ENCODE measurements at places on chromosomes 6 and 20.

DNA sequence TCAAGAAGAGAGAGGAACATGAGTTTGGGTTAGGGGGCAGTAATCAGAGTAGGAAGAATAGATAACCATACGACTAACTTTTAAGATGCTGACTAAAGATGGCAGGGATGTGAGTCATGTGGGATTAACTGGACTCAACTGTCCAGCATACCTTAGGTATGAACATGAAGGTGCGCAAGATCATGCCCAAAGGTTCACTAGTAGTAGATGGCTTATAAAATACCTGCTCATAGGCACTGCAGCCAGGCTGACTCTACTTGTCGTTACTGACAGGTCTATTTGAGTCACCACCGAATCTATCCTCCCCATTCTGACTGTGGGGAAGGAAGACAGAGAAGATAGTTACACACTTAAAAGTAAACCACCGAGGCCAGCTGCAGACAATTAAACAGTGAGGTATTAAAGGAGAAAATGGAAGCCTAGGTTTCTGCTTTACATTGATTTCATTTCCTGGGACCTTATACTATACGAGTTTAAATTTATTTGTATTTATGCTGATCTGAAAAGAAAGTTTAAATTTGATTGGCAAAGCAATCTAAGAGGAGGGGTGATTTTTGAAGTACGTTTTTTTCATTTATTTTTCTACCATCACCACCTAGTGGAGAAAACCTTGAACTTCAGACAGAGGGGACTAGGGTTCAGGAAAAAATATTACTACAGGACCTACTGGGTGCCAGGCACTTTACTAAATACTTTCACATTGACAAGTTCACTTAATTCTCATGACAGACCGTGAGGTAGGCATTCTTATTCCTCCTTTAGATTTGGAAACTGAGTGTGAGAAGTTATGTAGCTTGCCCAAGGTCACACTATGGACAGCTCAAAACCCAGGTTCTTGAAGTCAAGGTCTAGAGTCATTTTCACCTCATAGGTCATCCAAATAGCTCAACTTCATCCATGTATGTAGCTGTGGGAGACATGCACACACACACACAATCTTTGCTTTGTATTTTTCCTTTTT lies 4.0 kb upstream of the WRNIP1 start:
- no peak for DNase-seq

DNA sequence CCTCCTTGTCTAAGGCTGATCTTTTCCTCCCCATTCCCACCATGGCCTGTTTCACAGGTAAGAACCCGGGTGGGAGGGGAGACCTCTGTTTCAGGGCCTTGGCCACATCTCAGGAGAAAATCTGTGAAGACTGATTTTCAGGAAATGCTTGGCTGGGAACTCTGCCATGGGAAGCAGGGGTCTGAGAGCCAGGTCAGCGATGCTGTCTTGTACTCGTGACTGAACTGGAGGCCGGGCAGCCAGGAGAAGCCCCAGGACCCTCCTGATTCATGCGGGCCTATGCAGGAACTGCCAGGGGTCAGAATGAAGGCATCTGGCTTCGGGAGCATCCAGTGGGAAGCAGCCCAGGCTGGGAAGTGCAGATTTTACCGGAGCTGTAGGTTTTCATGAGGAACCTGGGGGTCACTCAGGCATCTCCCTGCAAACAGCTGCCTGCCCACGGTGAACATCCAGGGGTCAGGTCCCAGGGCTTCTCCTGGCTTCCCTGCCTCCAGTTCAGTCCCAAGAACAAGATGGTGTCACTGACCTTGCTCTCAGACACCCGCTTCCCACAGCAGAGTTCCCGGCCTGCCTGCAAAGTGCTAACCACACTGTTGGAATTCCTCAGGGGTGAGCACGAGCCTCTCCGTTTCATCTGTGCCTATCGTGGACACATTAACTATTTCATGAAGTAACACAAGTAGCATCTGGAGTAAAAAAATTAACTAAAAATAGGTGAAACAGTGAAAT lies 90.2 kb upstream of the SULF2 start:
- no peak for DNase-seq

GRCh38 chr20:50788045-50788991 lies 6.5 kb upstream of the BCAS4 start:
- DNase-seq: no peak

- no peak for DNase-seq
Observed at GRCh38 chr6:123338394-123338793, 298.4 kb downstream of the TRDN start.

DNA sequence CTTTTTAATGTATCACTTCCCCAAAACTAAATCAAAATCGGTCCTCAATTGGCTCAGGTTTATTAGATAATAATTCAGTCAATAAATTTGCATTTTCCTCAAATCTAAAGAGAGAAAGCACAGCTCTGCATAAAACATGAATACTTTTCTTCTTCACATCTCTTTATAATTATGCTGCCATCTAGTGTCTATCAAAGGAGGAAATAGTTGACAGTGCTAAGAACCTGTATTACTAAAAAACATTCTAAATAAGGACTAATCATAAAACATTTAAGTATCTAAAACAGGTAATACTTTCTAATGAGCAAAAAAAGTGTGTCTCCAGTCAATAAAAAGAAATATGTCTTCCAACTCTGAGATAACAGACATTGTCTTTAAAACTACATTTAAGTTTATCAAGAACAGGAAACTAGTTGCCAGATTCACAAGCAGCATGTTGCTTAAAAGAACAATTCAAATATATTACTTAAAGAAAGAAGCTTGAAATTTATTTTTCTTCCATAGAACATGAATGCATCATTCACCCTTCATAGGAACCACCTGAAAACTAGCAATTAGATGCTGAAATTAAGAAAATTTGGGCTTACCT lies 56.5 kb upstream of the DST start:
- DNase-seq: no peak

GRCh38 chr6:16670183-16670582 lies 91.1 kb downstream of the ATXN1 start:
- no peak for DNase-seq

DNA sequence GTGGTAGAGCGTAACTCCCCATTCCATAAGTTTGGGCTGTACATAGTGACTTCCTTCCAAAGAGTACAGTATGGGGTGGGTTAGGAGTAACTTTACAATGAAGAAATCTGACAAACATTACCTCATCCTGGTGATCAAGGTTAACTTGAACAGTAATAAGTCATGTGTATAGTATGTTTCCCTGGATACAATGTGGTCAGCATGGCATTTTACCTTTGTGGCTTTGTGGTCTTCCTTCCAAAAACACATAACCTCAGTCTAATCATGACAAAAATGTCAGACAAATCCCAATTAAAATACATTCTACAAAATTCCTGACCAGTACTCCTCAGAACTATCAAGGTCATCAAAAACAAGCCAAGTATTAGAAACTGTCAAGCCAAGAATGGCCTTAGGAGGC lies 225.1 kb downstream of the UBE3D start:
- no peak for DNase-seq

- no peak for DNase-seq
Observed at GRCh38 chr6:1636971-1637871, 27.5 kb downstream of the FOXC1 start.

GRCh38 chr6:87200469-87201175 lies 45.3 kb downstream of the ZNF292 start:
- no peak for DNase-seq

DNA sequence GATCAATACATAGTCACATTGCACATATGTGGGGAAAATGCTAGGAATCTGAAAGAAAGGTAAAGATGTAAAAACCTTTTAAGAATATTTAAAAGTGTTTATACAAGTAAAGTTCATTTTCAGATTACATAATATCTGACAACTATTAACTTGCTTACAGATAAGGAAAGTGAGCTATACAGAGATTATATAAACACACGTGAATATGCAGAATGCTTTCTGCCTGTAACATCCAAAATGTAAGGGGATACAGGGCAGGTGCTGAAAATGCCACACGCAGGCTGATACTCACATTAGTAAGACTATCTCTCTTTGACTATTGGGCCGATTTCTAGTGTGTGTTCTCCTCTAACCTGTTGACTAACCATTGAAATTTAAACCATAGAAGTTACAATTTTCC lies 17.9 kb upstream of the MAP7 start:
- no peak for DNase-seq

GRCh38 chr6:16676376-16676775 lies 84.9 kb downstream of the ATXN1 start:
- DNase-seq: no peak

DNA sequence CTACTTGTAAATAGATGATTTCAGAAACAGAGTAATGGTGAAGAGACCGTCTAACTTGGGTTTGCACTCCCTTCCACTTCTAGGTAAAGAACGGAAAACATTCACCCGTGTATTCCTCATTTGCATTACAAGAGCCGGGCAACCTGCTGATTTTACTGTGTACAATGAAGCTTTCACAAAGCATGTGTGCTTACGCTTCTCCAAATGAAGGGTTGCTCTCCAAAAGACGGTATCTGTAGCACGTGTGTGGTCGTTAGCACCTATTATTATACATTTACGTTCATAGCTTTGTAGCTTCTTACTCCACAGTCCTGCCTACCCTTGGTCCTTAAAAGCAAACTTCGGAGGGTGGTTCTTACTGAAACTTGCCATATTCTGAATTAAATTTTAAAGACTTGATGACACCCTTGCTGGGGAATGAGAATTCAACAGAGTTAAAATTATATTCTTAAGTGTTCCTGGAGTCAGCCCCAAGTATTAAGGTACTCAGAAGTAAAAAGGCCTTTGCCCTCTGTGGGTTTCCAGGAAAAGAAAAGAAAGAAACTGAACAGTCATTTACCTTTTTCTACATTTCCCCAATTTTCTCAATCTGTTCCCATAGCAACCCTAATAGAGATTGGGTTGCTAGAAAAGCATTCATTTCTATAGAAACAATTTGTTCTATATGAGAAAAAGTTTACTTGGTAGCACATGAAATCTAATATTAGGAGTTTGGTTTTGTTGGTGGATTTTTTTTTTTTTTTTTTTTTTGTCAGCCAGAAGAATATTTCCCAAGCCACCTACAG lies 61.9 kb upstream of the KCNG1 start:
- DNase-seq: no peak

GRCh38 chr20:56572172-56572571 lies 39.1 kb downstream of the FAM209B start:
- DNase-seq: no peak

- no peak for DNase-seq
Observed at GRCh38 chr20:18428490-18429173, 38.2 kb downstream of the DZANK1 start.

DNA sequence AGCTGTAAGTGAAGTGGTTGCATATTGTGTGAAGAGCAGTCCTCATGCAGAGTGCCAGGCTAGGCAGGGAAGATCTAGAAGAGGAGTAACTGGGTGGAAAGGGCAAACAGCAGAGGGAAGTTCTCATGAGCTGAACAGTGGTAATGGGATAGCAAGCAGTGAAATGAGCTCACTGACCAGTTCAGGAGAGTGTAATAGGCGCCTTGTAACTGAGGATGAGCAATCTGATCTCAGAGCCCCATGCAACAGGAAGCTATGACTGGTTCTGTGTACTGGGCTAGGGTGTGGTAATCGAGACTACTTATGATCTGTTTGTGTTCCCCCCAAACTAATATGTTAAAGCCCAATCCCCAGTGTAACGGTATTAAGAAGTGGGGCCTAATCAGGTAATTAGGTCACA lies 98.6 kb downstream of the RFX6 start:
- no peak for DNase-seq

DNA sequence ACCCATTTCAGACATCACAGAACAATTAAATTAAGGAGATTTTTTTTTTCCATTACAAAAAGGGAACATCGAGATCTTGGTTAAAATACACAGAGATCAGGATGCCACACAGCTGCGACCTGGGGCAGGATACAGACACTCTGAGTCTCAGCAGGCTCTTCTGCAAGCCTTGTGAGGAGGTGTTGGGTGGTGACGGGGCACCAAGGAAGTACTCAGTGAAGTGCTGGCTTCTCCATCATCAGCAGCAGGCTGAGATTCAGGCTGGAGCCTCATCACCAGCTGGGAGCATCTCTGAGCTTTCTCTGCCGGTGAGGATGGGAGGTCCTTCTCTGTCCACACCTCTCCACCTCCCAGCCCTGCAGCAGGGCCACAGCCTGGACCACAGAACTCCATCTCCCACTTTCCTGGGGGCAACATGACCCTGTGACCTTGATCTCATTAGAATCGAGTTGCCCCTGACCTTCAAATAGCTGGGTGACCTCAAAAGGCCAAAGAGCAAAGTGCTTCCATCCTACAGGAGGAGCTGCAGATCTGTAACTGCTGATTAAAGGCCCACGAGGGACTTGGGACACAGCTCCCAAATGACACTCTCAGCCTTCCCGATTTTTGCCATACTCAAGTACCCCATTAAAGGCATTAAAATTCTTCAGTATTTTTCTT lies 16.0 kb downstream of the PMEPA1 start:
- DNase-seq: no peak

DNA sequence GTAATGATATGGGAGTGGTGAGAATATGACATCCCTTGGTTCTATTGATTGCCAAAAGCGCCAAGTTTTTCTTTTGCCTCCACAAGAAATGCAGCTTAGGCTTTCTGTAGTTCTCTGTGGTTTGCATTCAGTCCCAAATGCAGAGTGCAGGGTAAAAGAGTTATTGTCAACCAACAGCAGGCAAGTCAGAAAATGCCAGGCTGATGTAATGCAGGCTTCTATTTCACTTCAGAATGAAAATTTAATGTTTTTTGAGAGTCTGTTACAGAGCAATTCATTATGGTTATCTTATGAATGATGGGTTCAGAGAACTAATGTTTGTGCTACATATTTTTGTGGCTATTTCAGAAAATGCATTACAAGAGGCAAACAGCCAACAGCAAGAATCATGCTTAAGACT lies 293.5 kb downstream of the CENPW start:
- no peak for DNase-seq

DNA sequence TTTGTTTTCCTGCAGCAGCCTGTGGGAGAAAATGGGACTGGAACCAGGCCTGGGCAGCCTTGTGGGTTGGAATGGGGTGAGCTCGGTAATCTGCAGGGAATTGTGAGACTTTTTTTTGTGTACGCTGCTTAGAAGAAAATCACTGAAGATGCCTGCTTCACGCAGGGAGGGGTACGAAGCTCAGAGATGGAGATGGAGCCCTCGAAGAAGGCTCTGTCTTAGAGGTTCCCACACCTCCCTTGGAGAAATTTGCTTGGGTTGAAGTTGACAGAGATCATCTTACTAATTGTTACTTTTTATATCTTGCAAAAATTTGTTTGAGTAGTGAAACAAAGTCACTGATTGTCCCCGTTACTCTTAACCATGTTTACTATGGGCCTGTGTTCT lies 894 bp downstream of the PYGB start:
- no peak for DNase-seq

GRCh38 chr6:57134954-57135353 lies 37.2 kb upstream of the BAG2 start:
- no peak for DNase-seq

All from CD4-positive, alpha-beta T cell treated with Interleukin-15 for 1 hour (primary cell).